Activated B cell treated with CpG ODN at 0.5 μM for 24 hours (primary cell): ENCODE measurements at places on chromosomes 2 and 18. TPM values are rescaled to one million over a fixed set of nuclear protein-coding genes. Genes with fewer than 3 reads are reported as not detected.

DNA sequence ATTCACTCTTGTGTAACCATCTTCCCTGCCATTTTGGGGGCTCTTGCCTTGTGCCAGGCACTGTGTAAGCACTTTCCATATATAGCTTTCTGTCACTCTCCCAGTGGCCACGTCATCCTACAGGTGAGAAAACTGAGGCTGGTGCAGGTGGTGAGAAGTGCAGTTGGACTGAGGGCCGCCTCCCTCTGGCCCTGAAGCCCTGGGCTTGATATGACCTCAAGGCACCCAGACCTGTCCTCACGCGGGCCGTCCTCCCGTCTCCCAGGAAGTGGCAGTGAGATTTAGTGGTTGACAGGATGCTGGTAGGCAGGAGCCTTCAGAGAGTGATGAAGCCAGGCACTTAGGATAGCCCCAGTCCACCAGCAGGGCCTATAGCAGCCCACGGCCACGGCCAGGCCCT lies 30.5 kb downstream of the MAL start:
- H3K27me3 ChIP-seq: peaks cover 17% of the 10 kb centered on the region
- no peak overlapping the region for H3K27ac ChIP-seq
- H3K36me3 ChIP-seq: no peaks in the 10 kb centered on the region
- H3K4me1 ChIP-seq: peaks cover 2% of the 10 kb centered on the region
- H3K4me3 ChIP-seq: no peak overlapping the region

DNA sequence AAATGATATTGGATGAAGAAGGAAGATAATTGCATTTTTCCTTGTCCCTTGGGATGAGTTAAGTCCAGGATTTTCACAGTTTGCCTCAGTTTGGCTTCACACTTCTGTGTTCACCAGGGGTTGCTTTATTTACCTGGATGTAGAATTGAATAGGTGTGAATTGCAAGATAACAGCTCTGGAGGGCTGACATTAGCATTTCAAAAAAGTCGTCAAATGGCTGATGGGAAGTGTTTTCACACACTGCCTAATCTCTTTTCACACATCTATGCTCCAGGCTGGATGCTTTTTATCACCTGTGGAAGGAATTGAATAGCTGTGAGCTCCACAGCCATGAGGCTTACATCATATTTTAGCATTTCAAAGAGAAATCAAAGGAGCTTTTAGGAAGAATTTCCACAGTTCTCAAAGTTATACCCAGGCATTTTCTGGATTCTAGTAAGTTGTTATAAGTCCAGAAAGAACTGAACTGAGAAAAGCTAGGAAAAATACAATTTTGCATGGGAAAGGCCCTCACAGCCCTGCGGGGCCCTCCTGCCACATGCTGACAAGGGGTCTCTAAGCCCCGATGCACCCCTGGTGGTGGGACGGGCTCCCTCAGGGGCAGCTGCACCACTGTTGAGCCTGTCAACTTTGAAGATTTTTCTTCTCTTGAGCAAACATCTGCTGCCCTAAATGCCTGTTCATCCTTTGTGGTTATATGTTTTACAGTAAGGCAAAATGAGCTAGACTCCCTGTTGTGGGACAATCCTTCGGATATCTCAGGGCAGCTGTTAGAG lies 43.9 kb downstream of the TEX51 start:
- no peak overlapping the region for H3K27ac ChIP-seq
- no peaks in the 10 kb centered on the region for H3K4me1 ChIP-seq
- H3K27me3 ChIP-seq: peaks cover 16% of the 10 kb centered on the region
- no peaks in the 10 kb centered on the region for H3K36me3 ChIP-seq
- H3K4me3 ChIP-seq: no peak overlapping the region

DNA sequence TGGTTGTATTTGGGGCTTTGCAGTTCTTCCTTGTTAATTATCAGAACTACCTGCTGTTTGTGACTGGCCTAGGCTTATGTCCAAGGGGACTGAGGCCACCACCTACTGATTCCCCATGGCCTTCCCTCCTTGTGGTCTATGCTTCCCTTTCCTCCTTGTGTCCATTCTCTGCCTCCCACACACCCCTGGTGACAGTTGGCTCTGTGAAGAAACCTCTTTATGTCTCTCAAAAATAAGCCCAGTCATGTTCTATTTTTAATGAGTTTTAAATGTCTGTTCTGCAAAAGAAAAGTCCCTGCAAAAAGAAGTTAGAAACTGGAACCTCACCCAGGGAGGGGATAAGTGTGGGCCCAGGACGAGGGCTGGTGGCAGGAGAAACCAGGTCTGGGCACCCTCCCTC lies 105.0 kb downstream of the SMC6 start:
- peaks cover 15% of the 10 kb centered on the region for H3K4me1 ChIP-seq
- peak overlapping the region; percentile 41 for H3K27ac ChIP-seq
- no peak for DNase-seq
- peaks cover 8% of the 10 kb centered on the region for H3K36me3 ChIP-seq

DNA sequence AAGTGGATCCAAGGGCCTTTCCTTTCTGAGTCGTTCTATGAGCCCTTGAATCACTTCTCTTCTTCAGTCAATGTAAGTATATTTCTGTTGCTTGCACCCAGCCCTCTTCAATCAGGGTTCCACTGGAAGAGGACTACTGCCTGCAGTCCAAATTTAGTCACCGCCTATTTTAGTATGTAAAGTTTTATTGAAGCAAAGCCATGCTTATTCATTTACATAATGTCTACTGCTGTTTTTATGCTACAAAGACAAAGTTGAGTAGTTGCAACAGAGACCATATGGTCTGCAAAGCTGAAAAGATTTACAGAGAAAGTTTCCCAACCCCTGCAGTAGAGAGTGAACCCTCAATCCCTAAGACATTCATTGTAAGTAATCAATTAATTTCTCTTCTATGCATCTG lies 332.5 kb upstream of the TNP1 start:
- H3K27ac ChIP-seq: no peak overlapping the region
- no peak for DNase-seq
- H3K4me3 ChIP-seq: no peak overlapping the region
- peaks cover 29% of the 10 kb centered on the region for H3K27me3 ChIP-seq

GRCh38 chr2:71880846-71881610 lies 266.6 kb downstream of the CYP26B1 start:
- H3K27ac ChIP-seq: no peak overlapping the region
- peaks cover 6% of the 10 kb centered on the region for H3K27me3 ChIP-seq
- H3K36me3 ChIP-seq: no peaks in the 10 kb centered on the region
- DNase-seq: no peak
- no peaks in the 10 kb centered on the region for H3K4me1 ChIP-seq

DNA sequence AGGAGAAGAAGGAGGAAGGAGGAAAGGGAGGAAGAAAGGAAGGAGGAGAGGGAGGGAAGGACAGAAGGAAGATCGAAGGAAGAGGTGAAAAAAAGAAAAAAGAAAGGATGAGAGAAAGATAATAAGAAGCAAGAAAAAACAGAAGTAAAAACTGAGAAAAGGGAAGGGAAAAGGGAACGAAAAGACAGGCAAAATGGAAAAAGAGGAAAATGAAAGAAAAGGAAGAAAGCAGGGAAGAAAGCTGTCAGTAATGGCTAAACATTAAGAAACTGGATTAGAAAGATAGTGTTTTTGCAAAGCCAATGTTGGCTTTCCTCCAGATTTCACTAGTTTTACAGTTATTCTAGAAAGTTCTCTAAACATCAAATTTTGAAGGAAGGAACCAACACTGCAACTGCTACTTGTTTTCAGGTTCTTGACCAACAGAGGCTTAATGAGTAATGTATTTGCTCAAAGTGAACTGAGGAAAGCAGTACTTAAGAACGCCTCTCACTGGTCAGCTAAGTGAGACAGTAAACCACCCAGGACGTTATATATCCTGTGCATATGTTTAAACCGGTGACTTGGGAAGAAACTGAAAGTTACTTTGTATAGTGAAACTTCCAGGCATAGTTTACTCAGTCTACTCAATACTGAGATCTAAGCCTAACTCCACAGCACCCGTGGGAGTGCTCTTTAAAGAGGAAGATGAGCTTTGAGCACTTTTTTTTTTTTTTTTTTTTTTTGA lies 286.2 kb upstream of the TRIB2 start:
- no peaks in the 10 kb centered on the region for H3K36me3 ChIP-seq
- DNase-seq: no peak
- peaks cover 15% of the 10 kb centered on the region for H3K4me1 ChIP-seq
- H3K4me3 ChIP-seq: peak overlapping the region; percentile 40
- no peak overlapping the region for H3K27ac ChIP-seq

DNA sequence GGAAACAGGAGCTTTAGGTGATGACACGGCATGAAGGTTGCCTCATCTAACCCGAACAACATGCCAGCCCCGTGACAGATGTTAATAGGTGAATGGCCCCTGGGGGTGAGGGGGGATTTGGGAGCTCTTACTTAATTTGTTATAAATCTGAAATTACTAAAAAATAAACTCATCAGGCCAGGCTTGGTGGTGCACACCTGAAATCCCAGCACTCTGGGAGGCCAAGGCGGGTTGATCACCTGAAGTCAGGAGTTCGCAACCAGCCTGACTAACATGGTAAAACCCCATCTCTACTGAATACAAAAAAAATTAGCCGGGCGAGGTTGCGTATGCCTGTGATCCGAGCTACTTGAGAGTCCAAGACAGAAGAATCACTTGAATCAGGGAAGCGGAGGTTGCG lies 6.1 kb downstream of the STK25 start:
- no peaks in the 10 kb centered on the region for H3K27me3 ChIP-seq
- H3K4me1 ChIP-seq: peaks cover 12% of the 10 kb centered on the region
- H3K4me3 ChIP-seq: no peak overlapping the region
- DNase-seq: no peak
- peaks cover 30% of the 10 kb centered on the region for H3K36me3 ChIP-seq
- H3K27ac ChIP-seq: no peak overlapping the region

GRCh38 chr2:122148128-122148767 lies 392.8 kb downstream of the TSN start:
- H3K36me3 ChIP-seq: no peaks in the 10 kb centered on the region
- H3K27me3 ChIP-seq: no peaks in the 10 kb centered on the region
- H3K27ac ChIP-seq: no peak overlapping the region
- no peak for DNase-seq

DNA sequence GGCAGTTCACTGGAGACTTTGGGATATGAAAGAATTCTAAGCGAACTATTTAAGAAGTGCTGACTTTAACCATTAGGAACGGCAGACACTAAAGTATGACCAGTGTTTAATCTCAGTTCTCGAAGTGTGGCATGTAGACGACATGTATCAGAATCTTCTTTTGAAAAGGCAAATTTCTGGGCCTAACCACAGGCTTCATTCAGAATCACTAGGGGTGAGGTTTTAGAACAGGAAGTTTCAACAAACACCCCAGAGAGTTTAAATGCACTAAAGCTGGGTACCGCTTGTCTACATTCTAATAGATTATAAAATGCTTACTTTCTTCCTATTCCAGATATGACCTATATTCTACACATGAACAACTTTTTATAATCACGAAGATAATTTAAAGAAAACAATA lies 180.3 kb downstream of the ANKRD44 start:
- H3K36me3 ChIP-seq: peaks cover 57% of the 10 kb centered on the region
- H3K27ac ChIP-seq: peak overlapping the region; percentile 98
- H3K27me3 ChIP-seq: no peaks in the 10 kb centered on the region
- DNase-seq: no peak
- peaks cover 71% of the 10 kb centered on the region for H3K4me1 ChIP-seq

- peak; percentile 69 for DNase-seq
- H3K36me3 ChIP-seq: peaks cover 38% of the 10 kb centered on the region
- H3K27ac ChIP-seq: peak overlapping the region; percentile 99
Measured at GRCh38 chr18:13612196-13612997, 114.0 kb downstream of the FAM210A start.

GRCh38 chr18:62389761-62390481 lies 64.8 kb downstream of the TNFRSF11A start:
- peaks cover 2% of the 10 kb centered on the region for H3K27me3 ChIP-seq
- DNase-seq: no peak
- H3K4me3 ChIP-seq: no peak overlapping the region
- no peak overlapping the region for H3K27ac ChIP-seq
- no peaks in the 10 kb centered on the region for H3K4me1 ChIP-seq

GRCh38 chr18:24600076-24600654 lies 139.7 kb downstream of the HRH4 start:
- H3K27me3 ChIP-seq: peaks cover 10% of the 10 kb centered on the region
- no peaks in the 10 kb centered on the region for H3K4me1 ChIP-seq
- no peaks in the 10 kb centered on the region for H3K36me3 ChIP-seq
- DNase-seq: no peak
- no peak overlapping the region for H3K4me3 ChIP-seq

DNA sequence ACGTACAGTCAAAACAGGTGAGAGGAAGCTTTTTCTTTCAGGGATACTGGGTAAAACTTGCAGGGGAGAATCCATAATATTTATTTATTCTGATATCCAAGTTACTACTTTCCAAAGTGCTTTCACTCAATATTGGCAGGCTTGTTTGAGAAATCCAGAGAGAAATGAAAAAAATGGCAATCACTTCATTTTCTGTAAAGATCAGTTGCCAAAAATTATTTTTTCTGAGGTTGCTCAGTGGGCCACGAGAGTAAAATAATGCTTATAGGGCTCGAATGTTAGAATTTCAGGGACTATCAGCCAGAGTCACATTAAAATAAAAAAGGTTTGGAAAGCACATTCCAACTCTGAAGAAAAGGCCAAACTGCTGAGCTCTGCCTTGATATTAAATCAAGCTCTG lies 324.6 kb upstream of the RND3 start:
- H3K4me1 ChIP-seq: no peaks in the 10 kb centered on the region
- no peaks in the 10 kb centered on the region for H3K36me3 ChIP-seq
- no peak for DNase-seq
- no peak overlapping the region for H3K4me3 ChIP-seq
- H3K27me3 ChIP-seq: no peaks in the 10 kb centered on the region

- H3K4me1 ChIP-seq: no peaks in the 10 kb centered on the region
- no peak for DNase-seq
- no peaks in the 10 kb centered on the region for H3K27me3 ChIP-seq
- no peak overlapping the region for H3K4me3 ChIP-seq
Measured at GRCh38 chr18:64082054-64082453, 66.8 kb downstream of the LINC00305 start.

- no peaks in the 10 kb centered on the region for H3K27me3 ChIP-seq
- no peak overlapping the region for H3K4me3 ChIP-seq
- H3K36me3 ChIP-seq: no peaks in the 10 kb centered on the region
- no peak overlapping the region for H3K27ac ChIP-seq
- DNase-seq: no peak
- H3K4me1 ChIP-seq: no peaks in the 10 kb centered on the region
Measured at GRCh38 chr2:107669335-107669734, 157.4 kb upstream of the RGPD4 start.

Gene OR6B3
- total RNA-seq: not detected in 2 replicates

Gene APCDD1
- total RNA-seq: 0.15 and 0.38 TPM in 2 replicates

Gene SPATS2L
- total RNA-seq: 0.64 and 0.86 TPM in 2 replicates

Gene CXCR1
- total RNA-seq: not detected in 2 replicates

Gene DCDC2C
- not detected in 2 replicates for total RNA-seq

Gene PJVK
- 2.0 and 3.1 TPM in 2 replicates for total RNA-seq

Gene VWA3B
- total RNA-seq: not detected in 2 replicates

Gene RAB17
- total RNA-seq: not detected in 2 replicates

Gene SFT2D3
- total RNA-seq: 9.6 and 10.1 TPM in 2 replicates
